Body of pancreas (tissue), 4 donors: ENCODE measurements at places on chromosomes 5 and 9.
A peak's percentile ranks its signal among the peaks of the same experiment; 100 is the strongest.

GRCh38 chr5:178590141-178590923 lies at the start of gene COL23A1:
Gene COL23A1 (minus strand): TSS chr5:178590393.
- H3K27ac ChIP-seq: no peak within 1 kb of the TSS
- H3K4me3 ChIP-seq: no peak within 1 kb of the TSS
- no peak for DNase-seq
- peaks cover 14% of the 10 kb centered on the region for H3K4me1 ChIP-seq

- H3K4me1 ChIP-seq: peaks cover 15% of the 10 kb centered on the region
- no peaks in the 10 kb centered on the region for H3K36me3 ChIP-seq
- DNase-seq: no peak
These were observed 281.6 kb downstream of the MAST4 start for GRCh38 chr5:66877843-66878242.

- no peak overlapping the region for H3K4me3 ChIP-seq
- no peaks in the 10 kb centered on the region for H3K36me3 ChIP-seq
- H3K4me1 ChIP-seq: no peaks in the 10 kb centered on the region
- H3K27me3 ChIP-seq: no peaks in the 10 kb centered on the region
- no peak for DNase-seq
These were observed 134.9 kb upstream of the FBXL7 start for GRCh38 chr5:15365070-15365469.

DNA sequence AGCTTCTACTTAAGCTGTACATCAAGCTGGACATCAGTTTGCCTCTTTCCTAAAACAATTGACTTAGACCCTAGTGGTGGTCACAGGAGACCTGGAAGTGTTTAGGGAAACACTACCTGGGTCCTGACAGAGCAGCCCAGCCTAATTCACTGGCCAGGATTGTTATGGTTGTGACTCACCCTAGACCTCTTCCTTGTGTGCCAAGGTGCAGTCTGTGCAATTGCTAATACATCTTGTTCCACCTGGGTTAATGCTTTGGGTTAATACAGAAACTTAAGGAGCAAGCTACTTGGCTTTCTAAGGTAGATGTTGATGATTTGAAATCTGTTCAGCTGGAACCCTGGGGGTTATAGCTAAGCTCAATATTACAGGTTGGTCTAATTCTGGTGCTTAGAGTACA lies 48.7 kb upstream of the SLC46A2 start:
- H3K27me3 ChIP-seq: no peaks in the 10 kb centered on the region
- no peaks in the 10 kb centered on the region for H3K4me1 ChIP-seq
- DNase-seq: no peak
- no peaks in the 10 kb centered on the region for H3K36me3 ChIP-seq
- no peak overlapping the region for H3K27ac ChIP-seq

DNA sequence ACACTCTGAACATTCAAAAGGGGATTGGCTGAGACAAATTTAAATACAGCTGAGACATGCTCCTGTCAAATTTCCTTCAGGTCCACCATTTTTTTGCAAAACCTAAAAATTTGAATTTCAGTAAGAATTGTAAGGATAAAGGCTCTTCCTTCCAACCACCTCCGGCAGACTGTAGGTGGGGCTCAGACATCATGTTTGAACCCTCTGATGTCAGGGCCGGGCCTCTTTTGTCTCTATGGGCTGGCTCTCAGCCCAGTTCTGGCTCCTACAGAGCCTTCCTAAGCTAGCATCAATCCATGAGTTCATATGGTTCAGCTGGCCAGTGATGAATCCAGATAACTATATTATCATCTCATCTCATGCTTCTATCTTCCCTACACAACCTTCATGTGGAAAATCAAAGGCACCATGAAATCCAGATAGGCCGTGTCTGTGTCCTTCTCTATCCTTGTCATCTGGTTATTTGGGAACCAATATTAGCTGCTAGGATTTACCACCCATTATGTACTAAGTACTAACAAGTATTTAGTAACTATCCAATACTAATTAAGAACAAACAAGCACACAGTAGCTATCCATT lies 44.2 kb downstream of the NIPSNAP3B start:
- no peak overlapping the region for H3K27ac ChIP-seq
- H3K36me3 ChIP-seq: peaks cover 20% of the 10 kb centered on the region
- DNase-seq: peak; percentile 47
- H3K4me3 ChIP-seq: no peak overlapping the region
